Naive thymus-derived CD4-positive, alpha-beta T cell (primary cell): ENCODE measurements at places on chromosomes 2 and 18. TPM values are rescaled to one million over a fixed set of nuclear protein-coding genes. Genes with fewer than 3 reads are reported as not detected.

- DNase-seq = no peak
Measured at GRCh38 chr2:192775011-192775410, 580.3 kb upstream of the TMEFF2 start.

Gene SGPP2
- polyA plus RNA-seq = 0.05 TPM

DNA sequence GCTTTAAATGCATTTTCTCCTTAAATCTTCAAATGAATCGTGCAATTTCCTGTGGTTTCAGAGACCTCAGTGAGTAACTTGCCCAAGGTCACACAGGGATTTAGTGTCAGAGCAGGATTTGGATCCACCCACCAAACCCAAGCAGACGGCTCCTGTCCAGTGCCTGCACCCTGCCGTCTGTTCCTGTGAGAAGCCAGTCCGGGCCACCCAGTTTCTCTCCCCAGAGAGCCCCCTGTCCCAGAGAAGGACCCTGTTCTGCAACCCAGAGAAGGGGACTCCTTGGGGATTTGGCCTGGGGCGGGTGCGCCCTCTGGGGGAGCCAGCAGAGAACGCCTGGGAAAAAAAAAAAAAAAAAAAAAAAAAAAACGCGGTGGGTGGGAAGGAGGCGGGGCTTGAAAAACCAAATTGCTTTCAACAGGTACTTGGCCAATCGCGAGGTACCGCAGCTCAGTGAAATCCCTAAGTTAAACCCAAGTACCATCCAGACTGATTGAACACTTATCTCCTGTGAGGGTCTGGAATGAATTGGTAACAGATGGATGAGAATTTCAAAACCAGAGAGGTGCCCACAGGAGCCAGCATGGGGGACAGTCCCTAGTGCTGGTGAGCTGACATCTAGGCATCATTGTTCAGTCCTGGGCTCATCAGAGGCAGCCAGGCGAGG lies 30.9 kb upstream of the REEP1 start:
- peak; percentile 12 for DNase-seq

- no peak for DNase-seq
Measured at GRCh38 chr18:47280121-47280520, 28.7 kb upstream of the SKOR2 start.

GRCh38 chr2:24565537-24565936 lies 74.5 kb downstream of the NCOA1 start:
- no peak for DNase-seq

Gene LOXHD1
- polyA plus RNA-seq = not detected

Gene SLC16A14
- polyA plus RNA-seq = 0.28 TPM

GRCh38 chr18:68299906-68300305 lies 415.0 kb downstream of the TMX3 start:
- DNase-seq = no peak

DNA sequence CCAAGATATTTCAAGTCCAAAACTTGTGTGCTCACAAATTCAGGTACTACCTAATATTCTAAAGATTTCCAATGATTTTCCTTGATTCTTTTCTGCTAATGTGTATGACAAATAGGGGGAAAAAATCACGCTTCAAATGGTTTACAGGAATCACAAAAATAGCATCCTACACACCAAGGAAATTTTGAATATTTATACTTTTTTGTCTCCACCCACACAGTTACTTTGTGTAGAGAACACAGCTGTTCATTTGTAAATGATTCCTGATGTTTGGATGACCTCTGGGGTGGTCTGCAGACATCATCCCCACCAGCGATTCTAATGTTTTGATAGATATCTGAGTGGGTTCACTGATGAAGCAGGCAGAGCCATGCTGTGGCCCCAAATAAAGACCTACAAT lies 260.6 kb upstream of the NCKAP5 start:
- DNase-seq = no peak
